Activated T-cell treated with anti-CD3 and anti-CD28 coated beads, Interleukin-2, amount 50 U/mL, for 72 hours (primary cell): ENCODE measurements at places on chromosomes 12 and 14. TPM values are rescaled to one million over a fixed set of nuclear protein-coding genes. Genes with fewer than 3 reads are reported as not detected.

GRCh38 chr14:22502007-22502406, 87.0 kb downstream of the DAD1 start:
- H3K27ac ChIP-seq: peak overlapping the region; percentile 100
- peaks cover 38% of the 10 kb centered on the region for H3K36me3 ChIP-seq
- H3K27me3 ChIP-seq: no peaks in the 10 kb centered on the region
- H3K4me3 ChIP-seq: peak overlapping the region; percentile 93
- peaks cover 62% of the 10 kb centered on the region for H3K4me1 ChIP-seq
- no peak for DNase-seq

SYCP3 gene
- 0.91 TPM for total RNA-seq

NGB gene
- not detected for total RNA-seq

DNA sequence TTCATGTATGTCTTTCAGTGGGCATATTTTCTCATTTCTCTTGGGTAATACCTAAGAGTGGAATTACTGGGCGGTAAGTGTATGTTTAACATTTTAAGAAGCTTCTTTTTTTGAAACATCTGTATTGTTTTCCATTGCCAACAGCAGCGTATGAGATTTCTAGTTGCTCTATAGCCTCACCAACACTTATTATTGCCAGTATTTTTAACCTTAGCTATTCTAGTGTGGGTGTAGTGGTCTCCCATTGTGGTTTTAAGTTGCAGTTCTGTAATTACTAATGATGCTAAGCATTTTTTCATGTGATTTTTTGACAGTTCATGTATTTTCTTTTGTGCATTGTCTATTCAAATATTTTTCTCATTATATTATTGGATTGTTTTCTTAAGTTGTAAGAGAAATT, 101.9 kb upstream of the EEA1 start:
- H3K27me3 ChIP-seq: peaks cover 21% of the 10 kb centered on the region
- no peaks in the 10 kb centered on the region for H3K36me3 ChIP-seq
- no peak overlapping the region for H3K4me3 ChIP-seq
- no peak for DNase-seq

ARHGAP9 gene
- 153 TPM for total RNA-seq

HHIPL1 gene
- total RNA-seq: 0.58 TPM

GRCh38 chr12:89875225-89875624, 166.6 kb upstream of the ATP2B1 start:
- peaks cover 10% of the 10 kb centered on the region for H3K4me1 ChIP-seq
- no peaks in the 10 kb centered on the region for H3K27me3 ChIP-seq
- DNase-seq: no peak
- H3K36me3 ChIP-seq: peaks cover 10% of the 10 kb centered on the region

DNA sequence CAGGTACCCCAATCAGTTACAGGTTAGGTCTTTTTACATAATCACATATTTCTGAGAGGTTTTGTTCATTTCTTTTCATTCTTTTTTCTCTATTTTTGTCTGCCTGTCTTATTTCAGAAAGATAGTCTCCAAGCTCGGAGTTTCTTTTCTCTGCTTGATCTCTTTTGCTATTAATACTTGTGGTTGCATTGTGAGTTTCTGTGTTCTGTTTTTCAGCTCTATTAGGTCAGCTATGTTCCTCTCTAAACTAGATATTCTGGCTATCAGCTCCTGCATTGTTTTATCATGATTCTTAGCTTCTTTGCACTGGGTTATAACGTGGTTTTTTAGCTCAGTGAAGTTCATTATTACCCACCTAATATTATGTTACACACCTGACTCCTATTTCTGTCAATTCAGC, 914.1 kb downstream of the TRHDE start:
- no peak overlapping the region for H3K27ac ChIP-seq
- H3K4me3 ChIP-seq: no peak overlapping the region
- H3K4me1 ChIP-seq: no peaks in the 10 kb centered on the region
- H3K27me3 ChIP-seq: no peaks in the 10 kb centered on the region
- H3K36me3 ChIP-seq: peaks cover 5% of the 10 kb centered on the region
